Hematopoietic multipotent progenitor cell treated with erythropoietin and hydrocortisone succinate and interleukin-3 and kit ligand, for 8 days (in vitro differentiated cells): ENCODE measurements at places on chromosomes 7 and 10.

- no peak for DNase-seq
These were observed 269.5 kb upstream of the SLC26A5 start for GRCh38 chr7:103715376-103716120.

GRCh38 chr7:38006559-38006958 lies 86.1 kb downstream of the EPDR1 start:
- no peak for DNase-seq

- no peak for DNase-seq
These were observed 537 bp downstream of the SH3PXD2A start for GRCh38 chr10:103854686-103855391.

- DNase-seq = no peak
These were observed 73.6 kb downstream of the AGK start for GRCh38 chr7:141624763-141625162.

GRCh38 chr10:115432188-115432819 lies 339.1 kb downstream of the ATRNL1 start:
- DNase-seq = peak; percentile 4

DNA sequence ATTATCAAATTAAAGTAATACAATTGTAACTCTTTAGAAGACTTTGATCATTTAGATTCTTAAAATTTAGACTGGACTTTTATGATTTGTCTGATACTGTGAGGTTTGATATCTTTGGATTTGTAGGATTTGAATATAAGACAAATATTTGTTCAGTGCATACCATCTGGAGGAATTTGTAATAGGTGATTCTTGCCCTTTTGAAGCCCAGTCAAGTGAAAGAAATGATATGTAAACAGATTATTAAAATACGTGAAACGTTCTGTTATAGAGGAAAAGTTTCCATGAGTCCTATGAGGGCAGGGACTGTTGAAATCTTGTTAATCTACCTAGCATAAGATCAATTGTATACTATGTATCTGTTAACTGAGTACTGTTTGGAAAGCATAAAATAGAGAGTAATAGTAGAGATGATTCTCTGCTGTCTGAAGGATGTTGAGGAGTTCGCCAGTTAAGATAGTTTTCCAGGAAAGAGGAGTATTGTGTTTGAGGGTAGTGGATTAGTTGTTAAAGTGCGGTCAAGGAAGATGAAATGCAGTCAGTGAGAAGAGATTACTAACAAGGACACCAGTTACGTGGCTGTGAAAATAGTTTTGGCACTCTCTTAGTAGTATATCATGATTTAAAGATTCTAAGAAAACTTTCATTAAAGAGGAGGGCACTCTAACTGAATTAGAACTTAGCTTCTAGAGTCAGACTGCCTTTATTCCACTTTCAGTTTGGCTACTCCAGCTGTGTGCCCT lies 14.4 kb downstream of the PDCD4 start:
- no peak for DNase-seq

- no peak for DNase-seq
These were observed 24.1 kb downstream of the TBATA start for GRCh38 chr10:70761031-70761601.

DNA sequence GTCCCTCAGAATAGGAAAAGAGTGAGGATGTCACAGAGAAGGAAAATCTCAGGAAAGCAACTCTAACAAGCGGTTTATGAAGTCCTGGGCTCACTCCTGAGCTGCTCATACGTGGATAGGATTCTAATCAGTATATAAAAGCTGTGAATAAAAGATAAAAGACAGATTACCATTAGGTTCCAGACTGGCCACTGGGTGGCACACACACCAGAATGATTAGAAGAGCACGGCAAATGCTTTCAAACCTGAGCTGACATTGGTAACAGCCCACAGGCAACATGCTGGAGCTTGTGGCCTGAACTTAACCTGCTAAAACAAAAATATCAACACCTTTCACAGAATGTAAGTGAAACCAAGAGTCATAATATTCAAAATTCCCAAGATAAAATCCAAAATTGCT lies 370.8 kb downstream of the GRID1 start:
- peak; percentile 38 for DNase-seq

DNA sequence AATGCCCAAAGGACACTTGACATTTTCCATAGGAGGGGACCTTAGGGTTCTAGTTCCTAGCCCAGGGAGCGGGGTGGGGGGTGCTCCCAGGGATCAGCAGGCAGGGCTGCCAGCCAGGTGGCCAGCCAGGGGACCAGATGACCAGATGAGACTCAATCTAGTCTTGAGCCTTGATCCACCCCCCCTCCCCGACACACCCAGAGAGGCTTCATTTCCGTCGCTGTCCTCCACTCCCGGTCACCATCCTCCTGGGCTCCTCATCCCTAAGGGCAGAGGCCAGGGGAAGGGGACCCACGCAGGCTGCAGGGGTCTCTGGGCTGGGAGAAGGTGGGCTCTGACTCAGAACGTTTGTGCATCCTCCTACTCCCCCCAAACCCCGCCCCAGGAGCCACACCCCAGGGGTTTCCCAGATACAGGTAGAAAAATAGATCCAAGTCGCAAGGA lies 1.0 kb downstream of the STX1A start:
- DNase-seq = no peak

GRCh38 chr10:70119623-70120022 lies 13.0 kb downstream of the AIFM2 start:
- no peak for DNase-seq

- DNase-seq = no peak
These were observed 7.2 kb downstream of the TMEM120A start for GRCh38 chr7:75987026-75987804.

- no peak for DNase-seq
These were observed 43.0 kb downstream of the TMEM130 start for GRCh38 chr7:98826811-98827231.

- DNase-seq = peak; percentile 54
These were observed 1.5 kb downstream of the ANKRD61 start for GRCh38 chr7:6032641-6033040.

- no peak for DNase-seq
These were observed 43.9 kb upstream of the PDZD8 start for GRCh38 chr10:117419159-117419558.

DNA sequence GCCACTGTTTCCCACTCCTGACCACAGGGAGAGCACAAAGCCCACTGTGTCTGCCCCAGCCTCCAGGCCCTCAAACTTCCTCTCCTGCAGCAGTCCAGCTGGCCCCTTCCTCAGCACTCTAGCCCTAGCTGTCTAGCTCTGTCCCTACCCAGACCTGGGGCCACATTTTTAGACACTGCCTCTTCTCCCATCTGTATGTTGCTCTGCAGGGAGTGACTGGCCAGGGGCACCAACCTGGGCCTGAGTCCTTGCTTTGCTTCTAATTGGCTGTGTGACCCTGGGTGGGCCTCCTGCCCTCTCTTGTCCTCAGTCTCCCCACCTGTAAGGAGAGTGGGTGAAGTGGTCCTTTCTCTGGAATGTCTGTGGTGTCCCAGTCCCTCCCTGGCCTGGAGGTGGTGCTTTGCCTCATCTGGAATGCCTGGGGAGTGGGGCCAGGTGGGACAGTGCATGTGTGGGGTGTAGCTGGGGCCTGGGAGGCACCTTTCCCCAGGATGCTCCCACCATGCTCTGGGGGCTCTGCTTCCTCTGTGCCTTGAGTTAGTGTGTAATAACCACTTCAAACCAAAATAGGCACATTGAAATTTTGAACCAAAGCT lies 25.1 kb downstream of the AQP1 start:
- DNase-seq = no peak

- DNase-seq = no peak
These were observed 48.3 kb upstream of the PITRM1 start for GRCh38 chr10:3220853-3221252.

- no peak for DNase-seq
These were observed 103.0 kb upstream of the LRRTM3 start for GRCh38 chr10:66822801-66823200.

- DNase-seq = no peak
These were observed 19.9 kb upstream of the HERPUD2 start for GRCh38 chr7:35714862-35715261.

GRCh38 chr7:4500812-4501211 lies 181.3 kb upstream of the FOXK1 start:
- no peak for DNase-seq

- DNase-seq = no peak
These were observed 219.5 kb downstream of the GLI3 start for GRCh38 chr7:42017349-42017986.

GRCh38 chr10:61960396-61961120 lies 59.1 kb downstream of the ARID5B start:
- DNase-seq = no peak

- DNase-seq = no peak
These were observed 173.4 kb upstream of the KLF14 start for GRCh38 chr7:130907439-130907838.

DNA sequence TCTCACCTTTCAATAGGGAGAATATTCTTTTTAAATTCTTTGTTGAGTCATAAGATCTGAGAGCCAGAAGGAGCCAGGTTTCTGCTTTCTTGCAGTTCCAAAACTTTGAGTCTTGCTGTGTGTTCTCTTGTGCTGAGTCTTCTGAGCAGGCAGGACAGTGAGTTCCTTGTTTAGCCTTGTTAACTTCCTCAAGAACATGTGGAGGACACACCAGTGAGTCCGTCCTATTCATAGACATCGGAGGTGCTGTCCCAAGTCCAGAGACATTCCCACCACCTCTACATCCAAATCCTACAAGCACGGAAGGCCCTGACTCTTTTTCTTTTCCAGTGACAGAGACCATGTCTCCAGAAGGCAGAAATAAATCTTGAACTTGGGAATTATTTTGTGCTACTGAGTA lies 135.2 kb upstream of the AGK start:
- no peak for DNase-seq

- DNase-seq = peak; percentile 28
These were observed 36.0 kb downstream of the CCNY start for GRCh38 chr10:35372329-35372728.

- DNase-seq = no peak
These were observed 142.4 kb downstream of the CHCHD3 start for GRCh38 chr7:132939495-132939894.

DNA sequence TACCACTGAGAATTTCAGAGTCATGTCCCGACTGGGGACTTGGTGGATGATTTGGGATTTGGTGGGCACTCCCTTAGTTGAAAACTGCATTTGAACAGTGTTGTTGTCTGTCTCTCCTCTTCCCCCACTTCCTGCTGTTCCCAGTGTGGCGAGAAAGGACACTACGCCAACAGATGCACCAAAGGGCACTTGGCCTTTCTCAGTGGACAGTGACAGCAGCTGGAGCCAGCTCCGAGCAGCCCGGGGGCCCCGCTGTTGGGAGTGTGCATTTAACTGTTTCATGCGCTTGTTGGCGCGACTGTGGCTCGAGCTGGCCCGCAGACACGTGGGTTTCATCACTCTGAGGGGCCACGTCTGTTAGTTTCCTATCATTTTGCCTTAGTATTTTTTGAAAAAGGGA lies 9.7 kb downstream of the ATP5MF start:
- DNase-seq = no peak
